T-cell (primary cell): ENCODE measurements at places on chromosomes 3 and 15. TPM values are rescaled to one million over a fixed set of nuclear protein-coding genes. Genes with fewer than 3 reads are reported as not detected.

DNA sequence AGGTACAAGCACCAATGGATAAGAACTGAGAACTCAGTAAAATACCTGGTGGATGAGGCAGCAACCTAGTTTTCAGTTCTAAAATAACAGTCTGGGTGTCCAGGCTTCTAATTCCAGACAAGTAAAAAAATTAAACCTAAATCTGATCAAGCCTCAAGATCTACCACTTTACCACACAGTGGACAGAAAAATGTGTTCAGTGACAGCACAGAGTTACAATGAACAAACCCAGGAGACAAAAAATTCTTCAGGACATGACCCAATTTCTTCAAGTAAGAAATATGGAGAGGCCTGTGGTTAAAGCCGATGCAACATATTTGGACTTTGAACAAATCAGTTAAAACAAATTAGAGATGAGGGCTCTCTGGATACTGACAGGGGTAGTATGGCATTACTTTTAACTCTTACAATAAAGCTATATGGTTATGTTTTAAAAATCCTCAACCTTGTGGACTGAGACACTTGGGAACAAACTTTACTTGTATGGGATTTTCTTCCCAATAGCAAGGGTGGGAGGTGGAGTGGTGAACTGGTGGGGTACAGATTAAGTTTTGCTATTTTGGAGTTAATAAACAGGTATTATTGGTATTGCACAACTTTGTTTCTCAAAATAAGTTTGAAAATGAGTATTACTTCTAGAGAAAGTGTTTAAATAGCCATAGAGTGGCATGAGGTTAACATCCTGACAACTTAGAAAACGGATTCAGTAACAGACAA, 14.2 kb downstream of the CCNL1 start:
- DNase-seq: no peak

DNA sequence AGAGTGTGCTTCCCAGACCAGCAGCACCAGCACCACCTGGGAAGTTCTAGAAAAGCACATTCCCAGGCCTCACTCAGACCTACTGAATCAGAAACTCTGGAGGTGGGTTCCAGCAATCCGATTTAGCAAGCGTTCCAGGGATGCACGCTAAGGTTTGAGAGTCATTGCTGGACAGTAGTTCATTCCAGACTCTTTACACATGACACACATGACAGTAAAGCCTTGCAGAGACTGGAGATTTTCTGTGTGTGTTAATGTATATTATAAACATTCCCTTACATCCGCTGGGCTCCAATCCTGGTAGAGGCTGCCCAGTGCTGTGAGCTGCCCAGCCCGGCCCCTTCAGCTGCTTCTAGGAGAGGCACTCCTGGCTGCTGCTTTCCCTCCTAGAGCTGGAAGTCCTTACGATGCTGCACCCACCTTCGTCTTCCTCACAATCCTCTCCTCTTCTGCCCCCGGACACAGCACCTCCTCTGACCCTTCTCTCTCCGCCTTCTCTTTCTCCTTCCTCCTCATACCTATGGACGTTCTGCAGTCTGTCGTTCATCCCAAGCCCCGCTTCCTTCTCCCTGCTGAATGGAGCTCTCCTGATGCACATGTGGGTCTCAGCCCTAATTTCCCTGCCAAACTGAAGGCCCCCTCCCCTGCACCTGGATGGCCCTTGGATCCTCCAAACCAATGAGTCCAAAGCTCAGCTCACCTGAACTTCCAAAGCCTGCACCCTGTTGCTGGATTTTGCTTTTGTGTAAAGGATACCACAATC, 44.4 kb downstream of the ITGA11 start:
- DNase-seq: no peak

DNA sequence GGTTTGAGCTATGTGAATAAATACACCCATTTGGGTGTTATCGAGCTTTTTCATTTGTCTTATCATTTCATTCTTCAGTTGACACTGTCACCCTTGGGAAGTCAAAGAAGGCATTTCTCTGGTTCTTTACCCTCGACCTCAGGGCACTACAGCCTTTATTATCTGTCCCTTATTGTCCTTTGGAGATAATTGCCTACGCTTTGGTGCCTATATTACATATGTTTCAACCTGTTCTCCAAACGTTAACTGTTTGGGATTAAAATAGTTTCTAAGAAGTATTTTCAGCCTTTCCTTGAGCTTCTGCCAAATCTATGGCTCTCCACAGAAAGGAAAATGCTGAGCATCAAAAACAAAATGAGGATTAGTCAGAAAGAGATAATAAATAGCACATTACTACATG, 395.4 kb upstream of the ADAMTS9 start:
- no peak for DNase-seq

DNA sequence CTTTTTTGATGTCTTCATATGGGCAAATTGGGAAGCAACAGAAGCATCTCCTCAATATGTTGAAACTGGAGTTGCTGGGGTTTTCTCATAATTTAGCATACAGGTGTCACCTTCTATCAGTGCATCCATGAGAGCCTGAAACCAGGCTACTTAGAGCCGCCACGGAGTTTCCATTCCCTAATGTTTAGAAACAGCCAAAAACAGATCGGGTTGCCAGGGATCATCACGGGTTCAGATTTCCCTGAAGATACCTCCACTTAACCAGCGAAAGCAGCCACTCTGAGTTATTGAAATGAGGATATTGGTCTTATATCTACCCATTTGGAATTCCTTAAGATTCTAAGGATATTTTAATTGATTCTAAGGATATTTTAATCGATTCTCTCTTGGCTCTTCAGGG, 14.5 kb downstream of the TERB2 start:
- DNase-seq: no peak

DNA sequence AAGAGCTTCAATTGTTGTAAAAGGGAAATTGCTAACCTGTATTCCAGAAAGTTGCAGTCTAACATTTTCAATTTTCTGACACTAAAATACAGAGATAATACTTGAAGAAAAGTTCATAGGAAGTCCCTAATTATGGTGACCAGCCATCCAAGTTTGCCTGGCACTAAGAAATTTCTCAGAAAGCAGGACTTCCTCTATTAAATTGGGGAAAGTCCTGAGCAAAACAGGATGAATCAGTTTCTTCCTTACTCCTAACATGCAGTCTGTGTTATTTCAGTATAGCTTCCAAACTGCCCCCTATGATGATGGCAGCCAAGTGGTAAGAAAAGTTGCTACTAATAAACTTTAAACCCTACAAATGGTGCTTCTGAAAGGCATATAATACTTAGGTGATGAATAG, 133.5 kb upstream of the SGO1 start:
- DNase-seq: no peak

GRCh38 chr15:84633311-84634227, 20.5 kb downstream of the WDR73 start:
- DNase-seq: peak; percentile 64

- DNase-seq: peak; percentile 63
Observed at GRCh38 chr3:13657660-13658435, 108.9 kb downstream of the FBLN2 start.

GRCh38 chr15:88470625-88471372, 3.3 kb downstream of the MRPS11 start:
- no peak for DNase-seq

- no peak for DNase-seq
Observed at GRCh38 chr15:89364741-89365450, 30.3 kb upstream of the POLG start.

GRCh38 chr15:58448906-58449305, 17.1 kb downstream of the LIPC start:
- DNase-seq: no peak

DNA sequence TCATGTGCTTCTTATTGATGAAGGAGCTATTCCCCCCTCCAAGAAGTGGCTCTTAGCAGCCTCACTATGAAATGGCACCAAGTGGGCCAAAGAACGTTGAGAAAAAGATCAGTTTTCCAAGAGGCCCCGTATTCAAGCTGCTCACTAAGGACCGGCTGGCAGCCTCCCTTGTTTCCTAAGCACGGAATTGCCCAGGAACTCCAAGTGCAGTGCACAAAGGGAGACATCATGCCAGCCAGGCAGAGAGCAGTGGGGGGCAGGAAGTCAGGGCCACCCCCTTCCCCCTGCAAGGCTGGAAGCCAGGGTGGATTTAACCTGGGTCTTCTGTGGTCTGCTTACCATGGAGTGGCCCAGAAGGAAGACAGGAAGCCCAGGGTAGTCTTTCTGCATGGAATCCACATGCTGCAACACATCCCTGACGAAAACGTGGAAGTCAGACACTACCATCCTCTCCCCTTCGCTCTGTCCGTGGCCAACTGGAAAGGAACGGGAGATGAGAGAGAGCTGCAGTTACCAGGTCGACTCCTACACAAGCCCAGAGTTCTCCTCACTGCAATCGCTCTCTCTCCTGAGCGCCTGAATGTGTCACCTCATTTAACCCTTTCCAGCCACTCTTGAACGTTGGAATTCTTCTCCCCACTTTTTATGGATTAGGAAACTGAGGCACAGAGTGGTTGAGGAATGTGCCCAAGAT, 49.5 kb downstream of the ABTB1 start:
- DNase-seq: no peak

GRCh38 chr15:80055933-80056332, 3.5 kb upstream of the ZFAND6 start:
- no peak for DNase-seq

- no peak for DNase-seq
Observed at GRCh38 chr15:25886498-25887140, 23.5 kb upstream of the ATP10A start.

- DNase-seq: no peak
Observed at GRCh38 chr3:171301002-171301401, 159.2 kb downstream of the TNIK start.

DNA sequence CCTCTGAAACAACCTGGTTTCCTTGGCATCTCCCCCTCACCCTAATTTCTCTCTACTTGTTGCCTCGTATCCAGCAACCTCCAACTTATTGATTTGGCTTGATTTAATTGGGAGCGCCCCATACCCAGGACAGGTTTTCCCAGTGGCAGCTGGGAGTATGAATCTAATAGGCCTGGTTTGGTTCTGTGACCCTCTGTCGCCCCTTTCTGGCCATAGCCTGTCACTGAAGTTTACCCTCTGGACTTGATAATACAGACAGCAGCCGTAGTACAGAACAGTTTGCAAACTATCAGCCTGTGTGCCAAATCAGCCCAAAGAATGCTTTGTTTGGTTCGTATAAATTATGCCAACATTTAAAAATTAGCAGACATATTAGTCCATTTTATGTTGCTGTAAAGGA, 525.1 kb upstream of the GOLIM4 start:
- no peak for DNase-seq

DNA sequence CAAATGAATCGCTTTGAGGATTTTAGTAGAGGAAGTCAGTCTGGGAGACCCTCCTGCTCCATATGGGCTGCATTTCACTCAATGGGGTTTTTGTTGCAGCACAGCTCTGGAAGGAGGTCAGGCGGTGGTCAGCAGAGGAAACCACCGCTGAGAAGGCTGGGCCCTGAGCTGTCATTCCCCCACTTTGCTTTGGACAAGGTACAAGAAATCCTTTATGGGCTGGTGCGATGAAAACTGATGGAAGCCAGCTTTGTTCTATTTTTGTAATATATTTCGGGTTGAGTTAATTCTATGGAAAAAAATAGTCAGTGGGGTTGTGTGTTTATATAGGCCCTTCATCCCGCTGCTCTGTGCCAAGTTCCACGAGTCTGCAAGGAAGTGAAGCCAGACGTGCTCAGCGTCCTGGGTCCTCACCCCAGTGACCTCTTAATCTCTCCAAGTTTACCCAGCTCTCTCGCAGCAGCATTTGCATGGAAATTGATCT, 157.1 kb upstream of the TMC3 start:
- no peak for DNase-seq

GRCh38 chr3:138960417-138960852, 13.4 kb downstream of the FOXL2NB start:
- no peak for DNase-seq

GRCh38 chr3:39170461-39170860, 17.1 kb upstream of the CSRNP1 start:
- DNase-seq: no peak

GRCh38 chr15:83843471-83843871, 189.5 kb downstream of the ADAMTSL3 start:
- no peak for DNase-seq

- no peak for DNase-seq
Observed at GRCh38 chr3:87173776-87174175, 53.3 kb upstream of the CHMP2B start.

DNA sequence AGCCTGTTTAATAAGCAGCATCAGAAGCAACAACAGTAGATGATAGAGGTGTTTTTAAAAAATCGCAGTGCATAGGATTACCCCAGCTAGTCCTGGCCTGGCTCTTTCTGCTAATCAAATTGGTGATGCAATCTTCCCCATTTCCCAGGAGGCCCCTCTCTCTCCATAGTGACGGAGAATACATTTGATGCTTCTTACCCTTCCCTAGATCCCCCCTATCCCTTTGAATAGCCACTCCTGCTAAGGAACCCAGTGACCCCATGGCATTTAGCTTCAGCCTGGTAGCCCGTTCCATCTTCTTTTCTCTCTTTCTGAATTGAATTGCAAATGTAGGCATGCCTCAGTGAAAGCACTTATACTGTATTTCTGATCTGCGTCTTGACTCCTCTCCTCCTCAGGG, 223.6 kb upstream of the GAP43 start:
- DNase-seq: no peak

DNA sequence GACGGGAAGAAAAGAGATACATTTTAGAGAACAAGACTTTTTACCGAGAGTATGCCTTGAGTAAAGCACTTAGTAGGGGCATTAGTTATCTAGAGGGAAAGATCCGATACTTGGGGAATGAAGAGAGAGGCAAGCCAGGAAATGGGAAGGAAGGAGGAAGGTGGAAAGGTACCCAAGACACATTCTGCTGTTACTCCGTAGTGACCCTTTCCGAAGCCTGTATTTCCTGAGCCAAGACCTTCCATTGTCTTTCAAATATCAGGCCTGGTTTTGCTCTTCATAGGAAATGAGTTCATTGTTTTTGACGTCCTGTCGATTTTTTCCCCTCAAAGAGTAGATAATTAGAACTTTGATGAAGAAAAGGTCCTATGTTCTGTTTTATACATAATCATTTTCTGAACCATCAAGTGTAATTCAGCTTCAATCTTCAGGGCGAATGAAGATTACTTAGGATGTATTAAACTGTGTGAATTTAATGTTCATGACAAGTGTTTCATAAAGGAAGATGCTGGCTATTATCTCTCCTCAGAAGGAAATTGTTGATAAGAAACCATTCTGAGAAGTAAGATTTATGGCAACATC, 95.7 kb downstream of the PPM1L start:
- DNase-seq: no peak

- no peak for DNase-seq
Observed at GRCh38 chr3:149181182-149181581, 40.4 kb downstream of the CP start.

- DNase-seq: no peak
Observed at GRCh38 chr3:63607716-63608115, 44.8 kb upstream of the SNTN start.

- DNase-seq: no peak
Observed at GRCh38 chr3:187237741-187238140, 40.5 kb downstream of the RTP1 start.

- DNase-seq: no peak
Observed at GRCh38 chr3:112605285-112605684, 35.7 kb downstream of the CCDC80 start.

Gene CYP11A1
- 0.49 TPM for total RNA-seq

Gene LACTB
- 14.9 TPM for total RNA-seq

Gene SCN11A
- total RNA-seq: 0.13 TPM

Gene CYP1A1
- 0.14 TPM for total RNA-seq

Gene IL17RE
- total RNA-seq: 3.0 TPM

Gene GCNT3
- 0.22 TPM for total RNA-seq

Gene TATDN2
- 71.1 TPM for total RNA-seq

Gene ASB14
- not detected for total RNA-seq
